PC-9 (cell line): ENCODE measurements at places on chromosomes 16 and 17. TPM values are rescaled to one million over a fixed set of nuclear protein-coding genes. Genes with fewer than 3 reads are reported as not detected.

GRCh38 chr17:68460715-68461114 is 3.4 kb upstream of the WIPI1 start:
- no peak for DNase-seq

DNA sequence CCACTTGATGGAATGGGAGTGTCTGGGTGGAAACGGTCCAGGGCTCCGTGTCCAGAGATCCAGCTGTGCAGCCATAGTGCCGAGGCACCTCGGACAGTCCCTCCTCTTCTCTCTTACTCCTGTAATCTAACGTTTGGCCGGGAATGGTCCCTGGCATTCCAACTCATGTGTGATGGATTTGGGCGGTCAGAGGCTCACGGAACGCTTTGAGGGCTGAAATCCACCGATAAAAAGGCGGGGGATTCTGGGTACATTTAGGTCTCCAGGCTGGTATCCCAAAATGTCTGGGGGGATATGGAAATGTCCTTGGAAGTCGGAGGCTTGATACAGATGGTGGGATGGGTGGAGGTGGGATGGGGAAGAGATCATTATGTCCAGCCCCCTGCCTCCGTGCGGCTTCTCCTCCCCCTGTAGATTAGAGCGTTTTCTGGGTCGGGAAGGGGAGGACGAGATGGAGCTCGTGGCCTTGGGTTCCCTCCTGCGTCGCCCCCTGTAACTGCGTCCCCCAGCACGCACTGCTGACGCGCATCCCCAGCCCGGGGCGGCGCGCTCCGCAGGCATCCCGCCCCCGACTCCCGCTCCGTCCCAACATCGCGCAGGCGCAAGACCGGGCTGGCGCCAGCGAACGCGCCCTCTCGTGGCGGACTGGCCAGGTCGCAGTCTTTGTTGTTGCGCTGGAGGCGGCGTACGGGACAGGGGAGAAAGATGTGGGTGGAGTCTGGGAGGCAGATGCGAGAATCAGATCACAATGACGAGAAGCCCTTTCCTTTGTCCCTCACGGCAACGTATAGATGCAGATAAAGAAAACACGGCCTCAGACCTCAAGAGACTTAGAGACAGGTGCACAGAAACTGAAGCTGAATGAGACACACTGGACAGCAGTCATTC is 4.5 kb upstream of the SGCA start:
- DNase-seq, result peak; percentile 74

- no peak for DNase-seq
These were observed 266.2 kb upstream of the FOXF1 start for GRCh38 chr16:86244158-86244557.

DNA sequence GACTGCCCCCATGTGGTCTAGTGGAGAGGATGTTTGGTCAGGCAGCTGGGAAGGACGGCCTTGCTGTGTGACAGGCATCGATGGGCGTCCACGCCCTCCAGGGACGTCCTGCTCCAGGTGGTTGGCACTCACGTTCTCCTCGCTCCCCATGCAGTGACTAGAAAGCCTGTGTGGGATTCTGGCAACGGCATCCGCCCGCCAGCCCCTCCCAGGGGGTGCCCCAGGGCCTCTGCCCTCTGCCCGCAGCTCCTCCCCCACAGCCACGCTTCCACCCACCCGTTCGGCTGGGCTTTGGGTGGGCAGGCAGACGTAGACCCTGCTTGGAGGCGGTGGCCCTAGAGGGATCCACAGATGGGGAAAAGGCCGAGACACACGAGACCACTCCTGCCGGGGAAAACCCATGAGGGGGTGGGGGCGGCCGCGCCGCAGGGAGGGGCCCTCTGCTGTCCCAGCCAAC is 4.7 kb upstream of the IL17C start:
- no peak for DNase-seq

- no peak for DNase-seq
These were observed 44.6 kb downstream of the COX4I1 start for GRCh38 chr16:85844169-85844481.

The PDE6G gene
- total RNA-seq, result 0.68 and 1.3 TPM in 2 replicates

The PPM1E gene
- total RNA-seq, result 0.04 and 0.05 TPM in 2 replicates
